Activated CD8-positive, alpha-beta memory T cell treated with anti-CD3 and anti-CD28 coated beads, Interleukin-2, amount 10 ng/mL, durations not matched to agents 7 days and 5 days (primary cell): ENCODE measurements at places on chromosomes 6 and 20. TPM values are rescaled to one million over a fixed set of nuclear protein-coding genes. Genes with fewer than 3 reads are reported as not detected.

GRCh38 chr20:24643731-24644626 is 174.6 kb downstream of the SYNDIG1 start:
- no peak overlapping the region for H3K4me3 ChIP-seq
- no peak for DNase-seq
- peaks cover 24% of the 10 kb centered on the region for H3K27me3 ChIP-seq
- no peak overlapping the region for H3K27ac ChIP-seq
- H3K36me3 ChIP-seq: no peaks in the 10 kb centered on the region

DNA sequence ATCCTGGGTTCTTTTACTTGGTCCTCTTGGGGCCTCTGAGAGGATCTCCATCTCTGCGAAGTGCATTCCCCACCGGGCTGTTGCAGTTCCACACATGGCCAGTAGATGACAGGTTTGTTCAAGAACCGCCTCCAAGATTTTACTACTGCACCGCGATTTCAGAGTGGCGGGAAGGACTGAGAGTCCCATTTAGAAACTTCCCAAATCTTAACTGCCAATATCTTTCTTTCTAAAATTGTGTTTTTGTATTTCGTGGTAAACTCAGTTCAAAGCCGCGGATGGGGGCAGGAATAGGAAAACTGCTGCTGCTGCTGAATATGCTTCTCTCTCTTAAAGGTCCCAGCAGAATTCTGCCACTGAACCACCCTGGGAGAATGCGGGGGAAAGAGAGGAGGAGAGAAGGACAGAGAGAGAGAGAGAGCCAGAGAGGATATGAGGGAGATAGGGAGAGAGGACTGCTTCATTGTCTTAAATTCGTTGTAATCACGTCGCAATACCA is 8.6 kb upstream of the BTNL2 start:
- DNase-seq: peak; percentile 86
- no peak overlapping the region for H3K4me3 ChIP-seq
- H3K36me3 ChIP-seq: no peaks in the 10 kb centered on the region
- peaks cover 10% of the 10 kb centered on the region for H3K4me1 ChIP-seq
- H3K27me3 ChIP-seq: peaks cover 69% of the 10 kb centered on the region

Gene SNX21
- total RNA-seq: 0.96 TPM

DNA sequence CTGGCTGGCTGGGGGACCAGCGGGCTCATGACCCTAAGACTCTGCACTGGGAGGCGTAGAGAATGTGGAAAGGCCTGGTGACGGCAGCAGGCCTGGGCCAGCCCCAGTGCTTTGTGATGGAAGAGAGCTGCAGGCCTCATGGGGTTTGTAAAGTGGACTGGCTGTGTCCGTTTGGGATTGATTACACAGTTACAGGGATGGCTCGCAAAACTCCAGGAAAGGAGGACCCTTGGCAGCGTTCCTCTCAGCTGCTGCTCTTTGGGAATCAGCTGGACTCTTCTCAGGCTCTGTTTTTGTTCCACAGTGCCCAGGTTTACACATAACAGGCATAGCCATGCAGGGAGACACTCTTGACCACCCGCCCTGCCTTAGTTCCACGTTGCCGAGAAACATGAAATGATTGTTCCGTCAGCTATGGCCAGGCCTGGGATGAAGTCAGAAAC is 89.0 kb downstream of the SLX4IP start:
- H3K27ac ChIP-seq: no peak overlapping the region
- H3K4me3 ChIP-seq: no peak overlapping the region
- no peaks in the 10 kb centered on the region for H3K27me3 ChIP-seq

Gene LY6G6C
- not detected for total RNA-seq

- no peak overlapping the region for H3K4me3 ChIP-seq
- no peak overlapping the region for H3K27ac ChIP-seq
- no peaks in the 10 kb centered on the region for H3K27me3 ChIP-seq
- H3K4me1 ChIP-seq: no peaks in the 10 kb centered on the region
- H3K36me3 ChIP-seq: no peaks in the 10 kb centered on the region
These were observed 126.8 kb upstream of the SLC35B3 start for GRCh38 chr6:8562125-8562524.
